Stimulated activated CD4-positive, alpha-beta T cell treated with anti-CD3 and anti-CD28 coated beads, TNF-alpha, amount 100 ng/mL, for 48 hours (primary cell): ENCODE measurements at places on chromosomes 11 and 22.

DNA sequence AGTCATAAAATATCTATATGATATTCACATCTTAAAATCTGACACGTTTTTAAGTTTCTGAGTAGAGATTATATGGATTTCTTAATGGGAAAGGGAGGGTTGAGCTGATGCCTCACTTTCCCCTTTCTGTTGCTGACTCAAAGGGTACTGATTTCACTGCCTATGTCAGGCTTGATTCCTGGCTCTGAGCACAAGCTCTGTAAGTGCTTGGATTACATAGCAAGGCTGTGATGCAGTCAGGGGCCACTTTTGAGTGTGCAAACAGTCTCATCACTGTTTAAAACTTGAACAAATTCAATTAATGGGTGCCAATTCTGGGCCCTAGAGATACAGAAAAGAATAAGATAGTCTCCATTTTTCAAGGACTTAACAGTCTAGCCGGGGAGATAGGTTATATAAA, 14.4 kb downstream of the ATXN10 start:
- DNase-seq: no peak

- DNase-seq: no peak
Measured at GRCh38 chr22:34294986-34295385, 374.7 kb upstream of the LARGE1 start.

GRCh38 chr22:41951898-41952474, at the start of gene SMIM45:
Gene SMIM45 (plus strand): TSS chr22:41952150.
- no peak for DNase-seq

DNA sequence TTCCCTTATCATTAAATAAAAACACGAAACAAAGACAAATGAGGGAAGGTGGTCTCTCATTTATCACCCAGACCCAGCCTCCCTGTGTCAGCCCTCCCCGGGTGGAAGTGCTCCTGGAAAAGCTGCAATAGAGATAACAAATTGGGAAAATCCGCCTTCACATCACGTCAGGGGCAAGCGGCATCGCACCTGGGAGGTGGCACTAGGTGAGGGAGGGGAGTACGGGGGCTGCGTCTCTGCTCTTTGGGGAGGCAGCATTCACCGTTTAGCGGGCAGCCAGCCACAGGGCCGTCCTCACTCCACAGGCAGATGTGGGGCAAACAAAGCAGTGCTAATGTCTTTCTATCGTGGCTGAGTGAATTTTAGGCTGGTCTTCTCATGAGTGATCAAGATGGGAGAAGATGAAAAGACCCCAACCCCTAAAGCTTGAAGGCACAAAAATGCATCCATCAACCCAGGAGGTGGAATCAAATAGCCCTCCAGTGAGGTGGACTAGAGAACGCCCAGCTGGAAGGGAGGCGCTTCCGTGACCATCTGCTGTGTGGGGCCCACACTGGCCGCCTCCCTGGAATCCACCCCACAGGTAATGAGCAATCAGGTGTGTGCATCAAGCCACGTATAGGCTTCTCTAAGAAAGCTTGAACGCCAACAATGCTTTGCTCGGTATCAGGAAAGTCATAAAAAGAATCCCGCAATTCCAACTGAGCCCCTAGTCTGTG, 629.5 kb downstream of the BRD1 start:
- DNase-seq: no peak

DNA sequence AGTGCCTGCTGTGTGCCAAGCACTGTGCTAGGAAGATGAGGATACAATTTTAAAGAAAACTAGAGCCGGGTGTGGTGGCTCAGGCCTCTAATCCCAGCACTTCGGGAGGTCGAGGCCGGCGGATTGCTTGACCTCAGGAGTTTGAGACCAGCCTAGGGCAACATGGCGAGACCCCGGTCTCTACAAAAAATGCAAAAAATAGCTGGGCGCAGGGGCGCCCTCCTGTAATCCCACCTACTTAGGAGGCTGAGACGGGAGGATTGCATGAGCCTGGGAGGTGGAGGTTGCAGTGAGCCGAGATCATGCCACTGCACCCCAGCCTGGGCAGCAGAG, 8.3 kb downstream of the TPBGL start:
- no peak for DNase-seq

DNA sequence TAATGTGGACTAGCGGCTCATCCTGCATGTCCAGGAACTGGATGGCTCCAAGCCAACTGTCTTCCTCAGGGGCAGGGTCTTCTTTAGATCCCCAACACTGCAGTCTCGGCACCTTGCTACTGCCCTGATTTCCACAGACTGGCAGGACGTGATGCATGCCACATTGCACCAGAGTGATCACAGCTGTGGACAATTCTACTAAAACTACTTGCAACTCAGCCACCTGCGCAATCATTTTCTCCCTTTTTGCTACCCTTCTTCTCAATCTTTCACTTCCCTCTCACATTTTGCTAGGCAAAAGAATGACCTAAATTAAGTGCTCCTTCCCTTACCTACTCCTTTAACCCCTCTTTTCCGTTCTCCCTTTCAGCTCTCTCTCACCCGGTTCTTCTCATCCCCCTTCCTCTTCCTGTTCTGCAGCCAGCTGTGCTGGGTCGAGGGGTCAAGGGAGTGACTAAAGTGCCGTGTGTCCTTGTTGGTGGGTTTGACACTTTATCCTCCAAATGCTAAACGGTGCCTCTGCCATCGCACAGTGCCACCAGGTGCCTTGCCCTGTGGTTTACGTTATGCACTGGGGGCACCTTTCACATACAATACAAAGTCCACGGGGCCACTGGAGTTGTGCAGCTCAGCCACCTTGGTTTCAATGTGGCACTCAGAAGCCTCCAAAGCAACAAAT, 11.5 kb upstream of the PEX26 start:
- DNase-seq: no peak

DNA sequence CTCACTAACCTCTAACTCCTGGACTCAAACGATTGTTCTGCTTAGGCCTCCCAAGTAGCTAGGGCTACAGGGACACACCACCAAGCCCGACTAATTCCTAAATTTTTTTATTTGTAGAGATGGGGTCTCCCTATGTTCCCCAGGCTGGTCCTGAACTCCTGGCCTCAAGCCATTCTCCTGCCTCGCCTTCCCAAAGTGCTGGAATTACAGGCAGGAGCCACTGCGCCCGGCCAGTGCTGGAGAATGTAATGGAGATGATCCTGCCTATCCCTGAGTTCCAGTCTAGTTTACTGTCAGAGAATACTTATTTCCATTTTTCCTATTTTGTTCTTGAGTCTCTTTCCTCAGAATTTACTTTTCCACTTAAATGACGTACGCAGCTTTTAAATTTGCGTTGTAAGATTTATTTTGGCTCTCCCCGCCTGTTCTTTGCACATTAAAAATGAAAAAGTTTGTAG, at the start of gene CHEK1:
Gene CHEK1 (plus strand): TSS at position 408 of the 458 bp plus-strand sequence. CDS start 1,606 bp downstream, outside the sequence.
- no peak for DNase-seq

DNA sequence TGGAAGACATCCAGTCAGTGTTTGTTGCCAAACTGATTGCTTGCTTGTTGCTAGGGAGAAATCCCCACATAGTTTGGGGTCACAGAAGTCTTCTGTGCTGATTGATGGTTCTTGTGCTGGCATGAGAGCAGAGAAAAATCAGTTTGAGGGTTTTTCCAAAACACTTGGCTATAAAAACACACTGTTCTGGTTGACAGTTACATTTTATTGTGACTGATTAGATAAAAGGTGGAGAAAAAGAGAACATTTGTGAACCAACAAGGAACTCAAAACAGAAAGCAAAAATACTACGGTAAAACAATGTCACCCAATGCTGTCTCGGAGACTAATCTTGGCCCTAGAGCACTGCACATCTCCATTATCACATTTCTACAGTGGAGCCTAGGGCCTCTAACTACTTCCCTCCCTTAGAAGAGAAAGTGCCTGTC, 14.4 kb upstream of the EIF4G2 start:
- no peak for DNase-seq

DNA sequence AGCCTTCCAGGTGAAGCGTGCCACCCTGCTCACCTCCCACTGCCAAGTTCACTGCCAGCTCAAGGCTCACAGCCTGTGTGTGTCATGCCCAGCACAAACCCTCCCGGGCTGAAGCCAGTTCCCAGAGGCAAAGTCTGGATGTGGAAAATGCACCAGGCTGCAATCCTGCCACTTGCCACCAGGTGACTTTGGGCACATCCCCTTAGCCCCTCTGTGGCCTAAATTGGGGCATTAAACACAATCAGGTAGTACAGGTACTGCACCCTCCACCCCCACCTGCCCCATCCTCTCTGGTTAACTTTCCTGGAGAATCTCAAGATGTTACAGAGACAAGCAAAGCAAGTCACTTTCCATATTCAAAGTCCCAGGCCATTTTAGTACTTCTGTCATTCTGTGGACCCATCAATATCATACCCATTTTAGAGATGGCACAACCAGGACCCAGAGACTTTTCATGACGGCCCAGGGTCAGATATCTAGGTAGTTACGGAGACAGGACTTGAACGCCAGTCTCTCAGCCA, 1.8 kb upstream of the RASD2 start:
- DNase-seq: peak; percentile 34

GRCh38 chr11:9210922-9211320, 54.2 kb downstream of the DENND5A start:
- no peak for DNase-seq

DNA sequence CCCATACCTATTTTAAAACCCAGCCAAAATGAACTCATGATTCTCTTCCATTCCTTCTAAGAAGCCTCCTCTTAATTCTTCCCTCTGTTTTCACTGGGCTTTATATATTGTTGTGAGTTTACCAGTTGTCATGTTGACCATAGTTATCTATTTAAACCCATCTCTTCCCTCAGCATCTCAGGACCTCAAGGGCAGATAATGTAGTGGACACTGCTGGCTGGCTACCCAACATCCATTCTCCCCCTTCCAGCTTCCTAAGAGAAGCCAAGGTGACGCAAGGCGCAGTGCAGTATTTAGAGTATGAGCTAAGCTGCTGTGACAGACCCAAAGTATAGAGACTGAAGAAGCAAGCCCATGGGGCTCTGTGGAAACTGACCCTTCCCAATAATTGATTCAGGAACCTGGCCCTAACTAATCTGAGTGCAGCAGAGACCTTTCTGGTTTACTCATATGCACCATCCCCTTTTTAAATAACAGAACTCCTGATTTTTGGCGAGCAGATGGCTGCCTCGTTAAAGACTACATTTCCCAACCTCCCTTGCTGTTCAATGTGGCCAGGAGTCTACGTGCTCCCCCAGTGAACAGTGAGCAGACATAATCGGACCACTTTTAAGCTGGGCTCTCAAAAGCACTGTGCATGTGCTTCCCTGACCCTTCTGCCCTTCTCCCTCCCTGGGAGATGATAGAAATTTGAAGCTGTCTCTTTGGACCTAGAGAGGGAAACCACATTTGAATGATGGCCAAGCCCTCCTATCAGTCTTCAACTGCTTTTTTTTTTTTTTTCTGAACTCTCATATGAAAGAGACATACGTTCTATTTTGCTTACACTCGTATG, 28.1 kb upstream of the CREB3L1 start:
- no peak for DNase-seq

DNA sequence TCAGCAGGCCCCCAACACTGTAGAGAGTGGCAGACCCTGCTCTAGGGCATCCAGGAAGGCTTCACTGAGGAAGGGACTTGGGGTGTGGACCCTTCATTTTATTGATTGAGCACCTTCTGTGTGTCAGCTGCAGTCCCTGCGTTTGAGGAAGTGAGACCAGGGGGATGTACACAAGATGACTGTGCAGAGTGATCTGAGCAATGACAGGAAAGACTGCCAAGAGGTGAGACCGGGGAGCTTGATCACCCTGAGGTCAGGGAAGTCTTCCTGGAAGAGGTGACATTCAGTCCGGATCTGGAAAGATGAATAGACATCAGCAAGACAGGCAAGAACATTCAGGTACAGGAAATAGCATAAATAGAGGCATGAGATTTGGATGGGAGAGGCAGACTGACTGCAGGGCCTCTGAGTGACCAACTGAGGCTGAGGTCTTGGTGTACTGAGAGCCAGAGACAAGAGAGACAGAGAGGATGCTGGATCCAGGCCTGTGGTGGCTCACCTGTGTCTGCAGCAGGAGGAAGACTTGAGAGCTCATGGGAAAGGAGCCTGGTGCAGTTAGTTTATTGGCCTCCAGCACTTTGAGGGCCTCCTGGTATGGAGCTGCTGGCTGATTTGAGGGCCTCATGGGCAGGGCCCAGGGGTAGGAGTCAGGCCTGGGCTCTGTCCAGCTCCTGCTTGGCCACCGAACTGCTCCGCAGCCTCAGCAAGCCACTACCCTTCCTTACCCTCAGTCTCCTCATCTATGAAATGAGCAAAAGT, 5.2 kb downstream of the DGAT2 start:
- DNase-seq: no peak

DNA sequence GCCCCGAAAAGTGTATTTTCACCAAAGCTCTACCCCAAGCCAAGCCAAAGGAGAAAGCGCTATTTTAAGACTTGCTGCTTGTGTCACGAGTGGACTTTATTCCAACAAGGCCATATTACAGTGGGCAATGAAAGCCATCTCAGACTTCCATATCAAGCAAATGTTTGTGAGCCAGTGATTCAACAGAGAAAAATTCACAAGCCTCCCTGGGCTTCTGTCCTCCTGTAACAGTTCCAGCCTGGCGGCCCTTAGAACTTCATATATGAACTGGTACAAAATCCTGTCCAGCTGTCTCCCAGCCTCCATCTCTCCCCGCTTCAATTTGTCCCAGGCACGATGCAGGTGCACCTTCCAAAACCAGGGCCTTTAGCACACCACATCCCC, 11.2 kb downstream of the LARGE1 start:
- DNase-seq: no peak

DNA sequence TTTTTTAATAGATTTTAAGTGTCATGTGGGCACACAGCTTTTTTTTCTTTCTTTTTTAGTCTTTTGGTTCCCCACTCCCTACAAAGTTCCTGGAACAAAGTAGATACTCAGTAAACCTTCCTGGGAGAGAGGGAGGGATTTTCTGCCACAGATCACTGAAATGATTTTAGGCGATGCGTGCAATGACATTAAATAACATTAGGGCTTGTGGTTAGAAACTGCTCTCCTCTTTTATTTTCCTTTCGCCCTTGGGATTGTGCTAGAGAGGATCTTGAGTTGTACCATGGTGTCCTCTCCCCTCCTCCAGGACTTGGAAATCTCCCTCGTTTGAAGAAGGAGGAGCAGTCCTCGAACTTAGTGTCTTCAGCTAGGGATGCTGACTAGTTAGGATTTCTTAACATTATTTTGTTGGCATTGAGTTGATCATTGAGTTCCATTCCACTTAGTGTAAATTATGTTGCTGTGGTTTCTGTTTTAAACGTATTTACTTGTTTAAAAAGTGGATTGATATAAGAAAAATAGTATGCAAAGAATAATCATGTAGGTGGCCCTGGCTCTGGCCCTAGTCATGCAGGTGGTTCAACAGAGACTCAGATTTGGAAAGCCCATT, 88.4 kb downstream of the TRAF6 start:
- DNase-seq: no peak

DNA sequence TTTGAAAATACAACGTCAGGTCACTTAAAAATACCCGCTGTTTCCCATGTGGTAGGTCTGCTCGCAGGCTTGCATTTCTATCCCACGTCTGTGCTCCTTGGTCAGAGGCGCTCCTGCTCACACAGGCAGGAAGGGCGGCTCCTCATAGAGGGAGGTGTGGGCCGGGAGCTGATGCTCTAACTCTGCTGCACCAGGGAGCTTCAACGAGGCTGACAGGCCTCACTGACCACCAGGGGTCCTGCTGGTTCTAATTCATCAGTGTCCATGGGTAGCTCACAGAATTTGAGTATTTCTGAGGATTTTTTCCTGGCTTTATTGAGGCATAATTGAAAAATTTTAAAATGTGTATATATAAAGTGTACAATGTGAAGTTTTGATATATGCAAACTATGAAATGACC, 68.5 kb downstream of the PIWIL3 start:
- no peak for DNase-seq

- DNase-seq: no peak
Measured at GRCh38 chr11:93972790-93973189, 48.4 kb upstream of the HEPHL1 start.

- DNase-seq: no peak
Measured at GRCh38 chr22:19875061-19875530, 20.4 kb upstream of the GNB1L start.

GRCh38 chr11:17855531-17856290, 121.1 kb downstream of the KCNC1 start:
- DNase-seq: no peak
